GM04504 (cell line): ENCODE measurements at places on chromosomes 2 and 18.
A peak's percentile ranks its signal among the peaks of the same experiment; 100 is the strongest.

DNA sequence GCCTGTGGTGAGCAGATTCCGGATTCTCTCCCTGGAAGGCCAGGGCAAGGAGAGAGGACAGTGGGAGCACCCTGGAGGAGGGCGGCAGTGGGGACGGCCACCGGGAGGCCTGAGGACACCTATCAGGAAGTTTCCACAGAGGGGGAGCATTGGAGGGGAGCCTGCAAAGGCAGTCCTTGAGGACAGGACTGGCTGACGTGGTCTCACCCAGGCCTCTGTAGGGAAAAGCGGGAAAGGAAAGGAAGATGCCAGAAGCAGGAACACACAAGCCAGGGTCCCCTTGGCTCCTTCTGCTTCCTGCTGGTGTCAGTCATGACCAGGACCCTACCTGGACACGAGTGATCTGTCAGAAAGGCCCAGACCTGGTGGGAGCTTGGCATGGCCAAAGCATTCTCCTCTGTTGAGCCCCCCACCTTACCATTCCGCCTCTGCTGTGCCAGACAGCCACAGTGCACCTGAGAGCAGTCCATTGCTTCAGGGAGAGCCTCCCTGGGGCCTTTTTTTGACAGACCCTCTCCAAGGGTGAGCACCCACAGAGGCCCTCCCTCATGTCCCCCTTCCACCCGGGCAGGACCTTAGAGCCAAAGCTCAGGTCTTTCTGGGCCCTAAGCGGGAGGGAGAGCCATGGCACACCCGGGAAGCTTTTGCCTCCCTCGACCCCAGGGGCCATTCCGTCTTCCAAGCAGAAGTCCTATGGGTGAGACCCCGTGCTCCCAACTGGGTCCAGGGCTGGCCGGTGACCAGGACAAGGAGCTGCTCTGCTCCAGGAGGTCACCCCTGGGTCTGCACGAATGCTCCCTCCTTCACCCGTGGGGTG lies 333.1 kb downstream of the DYSF start:
- DNase-seq: no peak

- no peak for DNase-seq
These were observed 154.6 kb downstream of the EVA1A start for GRCh38 chr2:75406131-75406581.

DNA sequence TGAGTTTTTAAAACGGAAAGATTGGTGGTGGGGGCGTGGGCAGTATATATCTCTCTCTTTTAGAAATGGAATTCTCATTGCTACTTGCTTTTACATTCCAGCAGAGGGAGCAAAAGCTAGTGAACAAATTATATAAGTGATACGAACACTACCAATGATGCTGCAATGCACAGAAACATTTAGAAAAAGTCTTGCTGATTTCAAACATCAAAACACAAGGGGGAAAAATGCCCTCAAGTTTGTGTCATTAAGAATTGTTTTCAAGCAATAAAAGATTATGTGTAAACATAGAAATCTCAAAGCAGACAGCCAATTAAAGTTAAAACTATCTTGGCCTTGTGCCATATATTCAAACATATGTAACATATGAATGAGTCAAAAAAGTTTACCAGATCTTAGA lies 296.3 kb upstream of the KCNJ3 start:
- DNase-seq: no peak

- no peak for DNase-seq
These were observed 32.7 kb upstream of the C1GALT1C1L start for GRCh38 chr2:43708891-43709290.

GRCh38 chr2:20168048-20168726 lies 56.7 kb downstream of the SDC1 start:
- no peak for DNase-seq

- DNase-seq: no peak
These were observed 145.1 kb upstream of the CDH19 start for GRCh38 chr18:66749030-66749429.

- no peak for DNase-seq
These were observed 172.2 kb downstream of the MBD2 start for GRCh38 chr18:54052259-54052658.

DNA sequence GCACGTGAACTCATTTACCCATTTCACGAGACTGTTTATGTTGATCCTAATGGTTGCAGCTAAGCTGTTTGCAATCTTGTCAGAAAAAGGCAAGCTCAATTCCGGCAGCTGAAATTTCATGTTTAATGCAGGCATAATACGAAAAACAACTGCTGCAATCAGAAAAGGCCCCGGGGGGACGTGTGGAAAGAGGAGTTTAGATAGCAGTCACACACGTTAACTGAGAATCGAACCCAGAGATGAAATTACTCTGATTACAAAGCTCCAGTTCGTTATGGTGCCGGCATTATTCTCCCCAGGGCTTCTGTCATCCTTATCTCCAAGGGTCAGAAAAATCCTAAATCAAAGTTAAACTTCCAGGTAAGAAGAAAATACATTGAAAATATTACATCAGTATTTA lies 79.9 kb upstream of the MYT1L start:
- no peak for DNase-seq

DNA sequence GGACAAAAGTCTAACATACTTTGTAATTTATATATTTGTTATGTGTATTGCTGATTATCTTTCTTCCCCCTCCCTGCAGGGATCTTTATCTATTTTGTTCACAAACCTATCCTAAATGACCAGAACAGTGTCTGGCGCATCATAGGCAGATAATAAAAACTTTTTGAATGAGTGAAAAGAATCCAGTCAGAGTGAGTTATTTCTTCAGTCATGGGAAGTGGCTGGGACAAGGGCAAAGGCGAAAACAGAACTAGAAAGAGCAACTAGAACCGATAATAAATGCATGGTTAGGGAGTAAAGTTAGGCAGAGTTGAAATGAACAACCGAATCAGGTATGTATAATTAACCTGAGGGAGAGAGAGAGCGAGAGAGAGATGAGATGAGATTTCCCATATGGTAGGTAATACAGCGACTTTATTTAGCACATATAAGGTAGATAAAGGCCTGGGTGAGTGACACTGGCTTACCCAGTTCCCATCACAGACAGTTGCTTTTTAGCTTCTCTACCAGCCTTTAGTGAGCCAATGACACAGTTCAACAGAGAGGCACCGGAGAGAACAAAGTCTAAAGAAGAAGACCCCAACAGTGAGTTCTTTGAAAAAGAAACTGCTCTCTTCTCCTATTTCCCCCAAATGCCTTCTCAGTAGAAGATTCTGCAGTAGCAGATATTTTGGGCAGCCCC lies 59.1 kb upstream of the EML4 start:
- DNase-seq: no peak

- DNase-seq: no peak
These were observed 430 bp downstream of the BIN1 start for GRCh38 chr2:127106457-127106990.

GRCh38 chr2:237438080-237438940 lies 24.3 kb upstream of the COL6A3 start:
- DNase-seq: no peak

DNA sequence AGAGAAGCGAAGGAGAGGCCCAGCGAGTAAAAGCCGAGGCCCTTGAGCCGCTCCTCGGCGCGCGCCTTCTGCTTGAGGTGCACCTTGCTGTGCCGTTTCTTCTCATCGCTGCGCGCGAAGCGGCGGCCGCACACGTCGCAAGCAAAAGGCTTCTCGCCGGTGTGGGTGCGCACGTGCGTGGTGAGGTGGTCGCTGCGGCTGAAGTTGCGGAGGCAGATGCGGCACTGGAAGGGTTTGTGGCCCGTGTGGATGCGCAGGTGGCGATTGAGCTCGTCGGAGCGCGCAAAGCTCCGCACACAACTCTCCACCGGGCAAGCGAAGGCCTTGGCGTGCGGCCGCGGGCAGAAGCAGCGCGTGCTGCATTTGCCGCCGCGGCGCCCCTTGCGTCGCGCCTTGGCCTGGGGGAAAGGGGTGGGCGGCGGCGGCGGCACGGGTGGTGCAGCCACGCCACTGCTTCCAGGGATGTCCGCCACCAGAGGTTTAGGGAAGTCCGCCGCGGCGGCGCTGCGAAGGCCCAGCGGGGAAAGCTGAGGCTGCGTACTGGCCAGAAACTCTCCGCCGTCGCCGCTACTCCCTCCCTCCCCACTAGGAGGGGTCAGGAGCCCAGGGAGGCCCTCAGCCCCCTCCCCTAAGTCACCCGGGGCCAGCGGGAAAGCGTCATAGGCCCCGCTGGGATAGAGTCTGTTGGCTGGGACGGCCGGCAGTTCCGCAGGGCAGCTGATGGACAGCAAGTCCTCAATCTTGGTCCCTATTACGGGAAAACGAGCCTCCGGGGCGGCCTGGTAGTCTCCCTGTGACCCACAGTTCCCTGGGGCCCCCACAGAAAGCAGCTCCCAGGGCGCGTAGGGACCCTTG lies 1.7 kb downstream of the EGR4 start:
- no peak for DNase-seq

- DNase-seq: no peak
These were observed at the start of gene EPB41L3 for GRCh38 chr18:5543773-5544389. TSS of gene EPB41L3 (minus strand) at chr18:5543997. CDS start at chr18:5489183, 54,814 bp downstream.

- peak; percentile 84 for DNase-seq
These were observed 283.4 kb downstream of the MTX2 start for GRCh38 chr2:176552501-176553135.

DNA sequence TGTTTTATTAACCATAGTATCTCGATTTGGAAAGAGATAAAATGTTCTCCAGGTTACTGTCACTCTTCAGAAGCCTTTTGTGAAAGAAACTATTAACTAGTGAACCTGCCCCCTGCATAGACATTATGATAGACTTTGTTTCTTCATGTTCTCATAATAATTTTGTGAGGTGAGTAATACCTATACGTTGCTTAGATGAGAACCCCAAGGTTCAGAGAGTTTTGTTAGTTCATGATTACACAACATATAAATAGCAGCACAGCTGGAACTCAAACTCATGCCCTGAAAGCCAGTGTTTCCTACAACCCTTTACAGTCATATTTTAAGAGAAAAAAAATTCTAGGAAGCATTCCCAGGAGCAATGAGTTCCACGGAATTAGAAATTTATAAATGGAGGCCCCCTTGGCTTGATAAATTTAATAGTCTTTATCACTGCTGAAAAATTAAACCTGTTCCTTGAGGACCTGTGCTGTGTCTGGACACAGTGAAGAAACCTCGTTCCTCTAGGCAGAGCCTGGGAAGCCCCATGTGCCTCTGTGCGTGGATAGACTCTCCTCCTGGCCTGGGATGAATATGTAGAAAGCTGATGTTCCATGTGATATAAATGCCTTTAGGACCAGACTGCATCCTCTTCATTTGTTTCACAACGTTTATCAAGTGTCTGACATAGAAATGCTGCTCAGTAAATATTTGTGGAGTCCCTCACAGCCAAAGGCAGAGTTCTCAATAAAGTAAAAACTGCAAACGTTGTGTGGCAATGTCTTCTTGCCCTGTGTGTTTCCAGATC lies 1257.0 kb upstream of the GYPC start:
- DNase-seq: no peak

- DNase-seq: no peak
These were observed 42.1 kb upstream of the DNMT3A start for GRCh38 chr2:25383806-25384205.

- DNase-seq: no peak
These were observed 32.4 kb downstream of the SMIM21 start for GRCh38 chr18:75395137-75395536.

GRCh38 chr2:100413571-100413970 lies 3.9 kb downstream of the CHST10 start:
- DNase-seq: no peak

DNA sequence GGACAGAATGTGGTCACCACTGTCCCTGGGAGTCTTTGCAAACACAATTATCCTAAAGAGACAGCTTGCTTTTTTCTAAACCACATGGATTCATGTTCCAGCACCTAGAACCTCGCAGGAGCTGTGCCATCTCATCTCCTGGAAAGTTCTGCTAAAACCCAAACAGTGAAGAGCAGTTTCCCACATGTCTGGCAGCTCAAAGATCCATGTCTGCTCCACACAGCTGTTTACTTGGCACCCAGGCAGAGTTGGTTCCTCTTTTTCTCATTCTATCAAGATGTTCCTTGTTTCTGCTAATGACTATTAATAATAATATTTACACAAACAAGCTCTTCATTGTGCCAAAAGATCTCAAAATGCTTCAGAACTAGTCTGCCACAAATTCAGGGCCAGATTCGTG lies 30.1 kb upstream of the PID1 start:
- DNase-seq: no peak

DNA sequence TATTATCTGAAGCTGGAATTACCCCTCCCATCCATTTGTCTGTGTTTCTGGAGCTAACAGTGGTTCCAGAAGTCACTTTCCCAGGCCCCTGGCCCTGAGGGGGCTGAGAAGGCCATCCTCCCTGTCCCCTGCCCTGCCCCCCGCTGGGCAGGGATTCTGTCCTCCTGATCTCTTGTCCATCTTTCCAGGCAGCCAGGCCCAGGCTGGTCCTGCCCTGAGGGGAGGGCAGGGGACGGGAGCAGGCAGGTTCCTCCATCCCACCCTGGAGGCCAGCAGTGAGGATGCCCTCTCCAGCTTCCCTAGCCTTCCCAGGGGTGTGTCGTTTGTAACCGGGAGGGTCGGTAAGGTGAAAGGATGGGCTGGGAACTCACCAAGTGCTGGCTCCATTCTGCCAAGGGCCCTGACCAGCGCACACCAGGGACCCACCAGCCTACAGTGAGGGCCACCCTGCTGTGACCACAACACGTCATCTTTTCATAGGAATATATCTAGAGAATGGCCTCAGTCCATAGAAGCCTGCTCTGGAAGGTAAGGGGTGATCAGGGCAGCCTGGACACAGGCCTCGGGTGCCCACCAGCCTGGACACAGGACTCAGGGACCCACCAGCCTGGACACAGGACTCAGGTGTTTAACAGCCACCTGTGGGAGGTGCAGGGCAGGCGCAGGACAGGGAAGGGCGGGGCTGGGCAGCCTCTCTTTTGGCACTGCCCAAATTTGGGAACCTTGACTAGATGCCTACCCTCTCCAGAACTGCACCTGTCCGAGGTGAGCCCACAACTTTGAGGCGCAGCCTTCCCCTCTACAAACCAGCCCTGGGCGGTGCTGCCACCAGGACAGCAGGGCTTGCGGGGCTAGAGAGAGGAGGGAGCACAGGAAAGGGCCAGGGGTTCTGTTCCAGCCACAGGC lies 35.8 kb upstream of the GPC1 start:
- DNase-seq: no peak

GRCh38 chr18:231563-231962 lies 36.3 kb downstream of the THOC1 start:
- DNase-seq: no peak

- peak; percentile 17 for DNase-seq
These were observed 35.6 kb downstream of the IFIH1 start for GRCh38 chr2:162282765-162283425.

- DNase-seq: peak; percentile 77
These were observed 128.8 kb upstream of the TRIB2 start for GRCh38 chr2:12587729-12588522.

DNA sequence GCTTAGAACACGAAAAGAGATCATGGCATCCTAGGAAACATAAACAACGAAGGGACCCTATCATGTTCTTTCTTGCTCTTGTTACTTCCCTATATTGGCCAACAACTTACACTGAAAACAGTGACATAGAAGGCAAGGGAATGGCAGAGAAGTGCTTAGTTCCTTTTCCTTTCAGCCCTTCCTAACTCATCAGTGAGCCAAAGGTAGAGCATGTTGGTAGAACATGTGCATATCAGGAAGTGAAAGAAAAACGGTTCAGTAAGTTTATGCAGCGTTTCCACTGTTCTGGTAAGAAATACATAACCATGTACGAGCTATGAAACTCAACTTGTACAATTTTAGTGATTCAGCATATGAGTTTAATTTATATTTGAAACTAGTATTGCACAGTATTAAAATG lies 21.7 kb downstream of the AKAIN1 start:
- no peak for DNase-seq
